ENCODE measurements at places on chromosomes 5 and 9. TPM values are rescaled to one million over a fixed set of nuclear protein-coding genes. Genes with fewer than 3 reads are reported as not detected.

MYOZ3 gene
- total RNA-seq, result 0.47 TPM

CCNO gene
- total RNA-seq, result 0.17 TPM

DNAH5 gene
- 0.47 TPM for total RNA-seq

LCNL1 gene
- 0.16 TPM for total RNA-seq

EPB41L4A gene
- 0.09 TPM for total RNA-seq

SLC36A3 gene
- total RNA-seq, result not detected

POC5 gene
- 5.0 TPM for total RNA-seq

C8G gene
- 0.32 TPM for total RNA-seq

AMBP gene
- 0.86 TPM for total RNA-seq
